Amniotic epithelial cell (primary cell): ENCODE measurements at places on chromosomes 1 and 21.
A peak's percentile ranks its signal among the peaks of the same experiment; 100 is the strongest.

GRCh38 chr1:56152635-56153034 is 426.7 kb downstream of the PLPP3 start:
- DNase-seq = no peak

GRCh38 chr1:39959651-39960333 is 4.8 kb downstream of the MFSD2A start:
- no peak for DNase-seq

DNA sequence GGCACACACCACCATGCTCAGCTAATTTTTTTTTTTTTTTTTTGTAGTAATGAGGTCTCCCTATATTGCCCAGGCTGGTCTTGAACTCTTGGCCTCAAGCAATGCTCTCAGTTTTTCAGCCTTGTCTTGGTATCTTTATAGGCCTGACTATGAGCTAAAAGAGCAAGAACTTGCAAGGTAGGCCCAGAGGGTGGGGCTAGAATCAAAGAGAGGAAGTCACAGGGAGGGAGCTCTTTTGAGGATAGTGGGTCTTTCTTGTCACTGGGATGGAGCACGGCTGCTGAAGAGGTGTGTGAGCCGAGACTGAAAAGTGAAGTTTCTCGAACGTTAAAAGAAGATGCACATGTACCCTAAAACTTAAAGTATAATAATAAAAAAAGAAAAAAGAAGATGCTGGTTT is 260.0 kb upstream of the BEND5 start:
- DNase-seq = no peak

DNA sequence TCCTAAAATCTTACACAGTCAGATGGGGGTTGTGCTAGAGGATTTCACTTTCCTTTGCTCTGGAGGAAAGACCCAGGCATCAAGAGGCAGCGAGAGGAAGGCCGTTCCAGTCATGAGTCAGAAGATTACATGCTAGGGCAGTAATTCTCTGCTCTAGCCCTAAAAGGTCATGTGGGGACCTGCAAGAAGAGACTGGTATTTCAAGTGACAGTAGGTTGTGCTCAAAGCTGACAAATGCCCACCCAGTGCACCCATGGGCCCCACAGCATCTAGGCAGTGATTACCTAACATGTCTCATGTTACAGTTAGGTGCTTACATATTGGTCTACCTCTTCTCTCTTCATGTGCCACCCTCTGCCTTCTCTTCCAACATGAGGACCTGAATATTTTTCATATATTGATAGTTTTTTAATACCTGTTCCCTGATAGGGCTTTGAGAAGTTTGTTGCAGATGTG is 99.7 kb upstream of the BEND5 start:
- peak; percentile 61 for DNase-seq

DNA sequence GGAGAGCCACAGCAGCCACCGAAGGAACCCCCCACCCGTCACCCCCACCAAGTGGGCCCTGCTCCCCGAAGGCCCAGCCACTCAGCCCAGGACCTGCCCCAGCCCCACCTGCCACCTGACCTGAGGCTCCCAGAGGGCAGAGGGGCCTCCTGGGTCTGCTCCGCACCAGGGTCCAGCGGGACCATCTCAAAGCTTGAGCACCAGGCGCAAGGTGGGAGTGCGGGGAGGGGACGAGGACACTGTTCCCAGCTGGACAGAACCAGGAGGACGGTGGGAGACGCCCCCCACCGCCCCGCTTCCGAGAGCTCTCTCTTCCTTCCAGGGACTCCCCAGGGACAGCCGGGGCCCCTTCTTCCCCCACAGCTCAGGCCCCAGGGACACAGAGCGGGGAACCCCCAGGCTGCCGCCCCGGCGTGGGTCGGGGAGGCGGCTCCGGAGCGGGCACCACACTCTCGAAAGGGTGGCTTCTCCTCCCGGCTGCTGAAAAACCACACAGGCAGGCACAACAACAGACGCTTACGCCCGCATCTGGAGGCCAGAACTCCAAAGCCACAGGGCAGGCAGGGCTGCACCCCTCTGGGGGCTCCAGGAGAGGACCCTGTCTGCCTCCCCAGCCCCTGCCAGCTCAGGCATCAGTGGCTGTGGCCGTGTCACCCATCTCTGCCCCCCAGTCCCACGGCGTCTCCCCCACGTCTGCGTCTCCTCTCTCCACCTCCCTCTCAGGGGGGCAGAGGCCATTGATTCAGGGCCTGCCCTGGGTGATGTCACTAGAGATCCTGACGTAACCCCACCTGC is 1.9 kb upstream of the TTLL10 start:
- no peak for DNase-seq

DNA sequence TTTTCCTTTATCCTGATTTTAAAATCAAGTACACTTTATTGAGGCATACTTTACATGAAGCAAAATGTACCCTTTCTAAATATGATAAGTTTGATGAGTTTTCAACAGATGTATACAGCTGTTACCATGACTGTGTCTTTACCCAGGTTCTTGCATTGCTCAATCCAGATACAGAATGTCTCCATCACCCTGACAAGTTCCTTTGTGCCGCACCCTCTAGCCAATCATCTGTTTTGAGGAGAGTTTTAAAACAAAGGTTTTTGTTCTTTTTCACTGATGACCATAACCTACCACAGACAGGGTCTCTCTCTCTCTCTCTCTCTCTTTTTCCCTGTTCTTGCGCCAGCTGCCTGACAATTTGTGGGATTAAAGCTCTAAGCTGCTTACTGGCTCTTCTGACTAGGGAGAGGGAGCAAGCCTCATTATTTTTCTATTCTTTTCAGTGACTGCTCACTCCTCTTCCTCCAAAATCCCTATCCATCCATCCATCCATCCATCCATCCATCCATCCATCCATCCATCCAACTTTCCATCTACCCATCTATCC is 1.2 kb upstream of the KCNE1 start:
- peak; percentile 52 for DNase-seq

DNA sequence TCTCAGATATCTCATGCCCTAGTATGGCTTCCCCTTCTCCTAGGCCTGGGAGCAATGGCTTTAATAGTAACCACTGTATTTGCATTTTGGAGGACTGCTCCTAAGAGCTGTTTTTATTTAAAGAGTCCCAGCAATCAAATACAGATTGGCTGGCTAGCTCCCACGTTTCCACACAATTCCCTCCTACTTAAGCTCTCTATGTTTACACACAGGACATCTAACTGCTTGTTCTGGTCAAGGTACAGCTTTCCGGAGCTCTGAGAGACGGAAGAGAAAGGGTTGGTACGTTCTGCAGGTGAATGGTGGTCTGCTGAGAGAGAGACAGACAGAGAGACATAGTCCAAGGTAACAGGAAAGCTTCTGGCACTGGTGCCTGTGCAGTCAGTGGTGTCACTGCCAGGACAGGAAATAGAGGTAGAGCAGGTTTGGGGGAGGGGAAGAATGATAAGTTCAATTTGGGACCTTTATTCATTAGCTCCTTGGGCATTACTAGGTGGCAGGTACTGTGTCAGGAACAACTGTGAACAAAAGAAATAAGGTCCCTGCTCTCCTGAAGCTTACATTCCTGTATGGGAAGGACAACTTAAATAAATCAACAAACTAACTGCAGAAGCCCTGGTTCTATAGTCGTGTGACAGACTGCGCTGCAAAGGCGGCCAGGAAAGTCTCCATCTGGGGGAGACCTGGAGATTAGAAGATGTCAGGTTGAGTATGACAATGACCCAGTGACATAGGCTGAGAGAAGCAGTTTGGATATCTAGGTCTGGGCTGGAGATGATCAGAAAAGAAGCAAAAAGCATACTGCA is 1.2 kb upstream of the SLC25A33 start:
- DNase-seq = no peak

GRCh38 chr1:233477359-233477758 is 136.5 kb upstream of the KCNK1 start:
- no peak for DNase-seq

DNA sequence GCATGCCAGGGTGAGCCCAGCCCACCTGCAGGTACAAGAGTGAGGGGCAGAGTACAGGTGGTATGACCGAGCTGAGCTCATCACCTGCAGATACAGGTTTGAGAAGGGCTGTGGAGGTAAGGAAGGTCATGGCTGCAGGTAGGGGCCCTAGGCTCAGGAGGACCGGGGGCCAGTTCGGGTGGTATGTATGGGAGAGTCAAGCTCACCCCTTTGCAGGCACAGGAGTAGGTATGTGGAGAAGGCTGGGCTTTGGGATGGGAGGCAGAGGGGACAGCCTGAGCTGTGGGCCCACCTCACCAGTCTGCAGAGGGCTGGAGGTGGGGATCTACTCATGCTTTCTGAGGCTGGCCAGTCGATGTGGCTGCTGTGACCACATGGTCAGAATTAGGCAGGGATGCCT is 17.2 kb downstream of the PODN start:
- no peak for DNase-seq

GRCh38 chr1:167997037-167997575 is 60.2 kb upstream of the MPC2 start:
- DNase-seq = no peak

DNA sequence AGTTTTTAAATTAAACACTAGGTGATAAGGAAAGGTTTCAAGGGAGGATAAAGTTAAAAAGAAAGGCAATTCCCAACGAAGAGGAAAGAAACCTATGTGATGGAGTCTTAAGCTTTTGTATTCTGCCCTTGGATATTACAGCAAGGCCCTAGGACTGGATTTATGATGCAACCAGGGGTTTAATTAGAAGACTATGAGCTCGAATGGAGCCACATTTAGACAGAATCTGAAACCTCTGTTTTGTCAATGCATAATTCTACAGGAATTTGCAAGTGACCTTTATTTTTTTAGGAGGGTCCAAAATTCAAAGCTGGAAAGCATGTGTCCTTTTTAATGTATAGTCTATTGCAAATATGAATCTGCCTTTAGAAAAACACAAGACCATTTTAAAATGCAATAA is 37.9 kb downstream of the TGFB2 start:
- DNase-seq = no peak

- DNase-seq = peak; percentile 53
Measured at GRCh38 chr1:56098946-56099345, 480.4 kb downstream of the PLPP3 start.

GRCh38 chr1:233935297-233935868 is 30.9 kb downstream of the SLC35F3 start:
- no peak for DNase-seq
